NCI-H187 treated with DMSO at 0.1 percent for 48 hours (cell line): ENCODE measurements at places on chromosomes 1 and 21.

- no peak for DNase-seq
Observed at GRCh38 chr1:66271216-66271903, 262.6 kb upstream of the SGIP1 start.

GRCh38 chr1:106969731-106970130 is 86.7 kb upstream of the PRMT6 start:
- DNase-seq, result no peak

DNA sequence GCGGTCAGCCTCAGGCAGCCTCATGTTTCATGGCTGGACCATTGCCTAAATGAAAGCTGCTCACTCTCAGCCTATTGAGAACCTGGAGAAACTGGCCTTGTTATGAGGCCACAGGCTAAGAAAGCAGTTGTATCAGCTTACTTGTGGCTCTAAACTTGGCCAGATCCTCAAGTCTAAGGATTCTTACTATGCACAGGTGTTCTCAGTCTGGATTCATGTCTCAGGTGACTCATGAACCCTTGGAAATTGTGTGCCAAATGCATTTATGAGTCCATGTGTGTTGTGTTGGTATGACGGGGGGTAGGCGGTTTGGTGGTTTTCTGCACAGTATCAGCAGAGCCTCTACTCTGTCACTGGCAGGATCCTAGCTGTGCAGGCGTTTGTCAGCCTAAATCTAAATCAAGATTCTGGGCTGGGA is 90.4 kb downstream of the ROR1 start:
- DNase-seq, result no peak

- DNase-seq, result no peak
Observed at GRCh38 chr1:175167861-175168260, 24.7 kb downstream of the KIAA0040 start.

DNA sequence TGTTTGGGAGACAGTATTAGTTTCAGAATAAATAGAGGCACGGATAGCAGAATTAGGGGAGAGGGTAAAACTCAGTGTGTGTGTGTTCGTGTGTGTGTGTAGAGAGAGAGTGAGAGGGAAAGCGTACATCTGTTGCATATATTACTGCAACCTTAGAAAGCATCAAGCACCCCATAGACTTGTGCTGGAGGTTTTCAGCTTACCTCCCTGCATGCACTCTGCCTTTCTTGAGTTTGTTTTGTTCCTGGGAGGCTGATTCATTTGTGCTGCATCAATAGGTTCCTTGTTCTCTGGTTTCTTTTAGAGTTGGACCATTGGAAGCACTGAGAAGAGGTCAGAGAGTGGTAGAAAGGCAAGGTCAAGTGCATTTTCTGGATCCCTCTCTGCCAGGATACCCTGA is 104.4 kb upstream of the KCNK1 start:
- no peak for DNase-seq
